Ureter (tissue), 1 donor: ENCODE measurements at places on chromosomes 3 and 15. TPM values are rescaled to one million over a fixed set of nuclear protein-coding genes. Genes with fewer than 3 reads are reported as not detected.

Gene KLHL40
- total RNA-seq = not detected

Gene ROBO2
- total RNA-seq = 0.39 TPM

Gene ARPC4
- 166 TPM for total RNA-seq

Gene CD276
- total RNA-seq = 26.9 TPM

Gene RARB
- total RNA-seq = 14.0 TPM

GRCh38 chr3:63975723-63976122 lies 47.6 kb downstream of the PSMD6 start:
- DNase-seq = no peak

DNA sequence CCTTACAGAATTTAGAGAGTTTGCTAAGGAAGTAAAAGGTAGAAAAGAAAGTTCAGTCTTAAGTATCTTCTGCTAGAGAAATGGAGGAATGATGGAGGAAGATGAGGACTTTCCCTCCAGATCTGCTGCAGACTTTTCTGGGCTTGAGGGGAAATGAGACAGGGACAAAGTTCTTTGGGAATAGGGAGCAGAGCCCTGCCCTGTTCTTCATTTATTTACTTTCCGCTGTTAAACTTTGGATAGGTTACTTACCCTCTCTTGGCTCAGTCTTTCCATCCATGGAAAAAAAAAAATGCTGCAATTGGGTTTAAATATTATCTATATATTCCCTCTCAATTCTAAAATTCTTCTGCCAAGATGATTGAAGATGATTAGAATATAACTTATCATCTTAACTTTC lies 202.9 kb downstream of the TBL1XR1 start:
- no peak for DNase-seq

DNA sequence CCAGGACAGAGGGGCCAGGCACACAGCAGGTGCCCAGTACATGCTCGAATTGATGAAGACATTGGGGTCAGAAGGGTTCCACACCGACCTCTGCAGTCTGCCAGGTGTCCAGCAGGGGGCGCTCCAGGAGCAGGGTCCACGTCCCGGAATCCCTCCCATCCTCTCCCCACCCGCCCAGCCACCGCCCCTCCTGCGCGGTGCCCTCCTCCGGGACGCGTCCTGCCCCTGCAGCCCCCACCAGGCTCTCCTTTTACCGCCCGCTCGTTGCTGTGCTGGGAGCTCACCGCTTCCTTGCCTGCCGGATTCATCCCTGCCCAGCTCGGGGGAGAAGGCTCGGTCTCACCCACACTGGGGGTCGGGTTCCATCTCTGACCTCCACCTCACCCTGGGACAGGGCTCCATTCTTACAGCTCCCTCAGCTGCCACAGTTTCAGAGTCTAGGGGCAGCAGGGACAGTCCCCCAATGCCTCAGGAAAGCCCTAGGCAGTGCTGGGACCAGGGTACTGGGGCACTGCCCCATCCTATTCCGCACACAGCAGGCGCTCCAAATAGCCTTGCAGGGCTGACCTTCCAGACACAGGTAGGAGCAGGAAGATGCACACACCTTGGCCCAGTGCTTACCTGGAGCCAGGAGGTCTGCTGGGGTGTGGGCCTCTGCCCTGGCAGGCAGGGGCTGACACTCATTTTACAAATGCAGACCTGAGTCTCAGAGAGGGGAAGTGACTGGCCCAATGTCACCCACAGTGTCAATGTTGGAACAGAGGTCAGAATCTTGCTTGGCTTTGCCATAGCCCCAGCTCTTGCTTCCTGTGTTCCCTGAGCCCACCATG lies 31.0 kb downstream of the GRIP2 start:
- DNase-seq = no peak

GRCh38 chr3:61682671-61683548 lies 121.5 kb downstream of the PTPRG start:
- DNase-seq = no peak

GRCh38 chr15:52256930-52257733 lies 38.5 kb downstream of the MYO5C start:
- no peak for DNase-seq

DNA sequence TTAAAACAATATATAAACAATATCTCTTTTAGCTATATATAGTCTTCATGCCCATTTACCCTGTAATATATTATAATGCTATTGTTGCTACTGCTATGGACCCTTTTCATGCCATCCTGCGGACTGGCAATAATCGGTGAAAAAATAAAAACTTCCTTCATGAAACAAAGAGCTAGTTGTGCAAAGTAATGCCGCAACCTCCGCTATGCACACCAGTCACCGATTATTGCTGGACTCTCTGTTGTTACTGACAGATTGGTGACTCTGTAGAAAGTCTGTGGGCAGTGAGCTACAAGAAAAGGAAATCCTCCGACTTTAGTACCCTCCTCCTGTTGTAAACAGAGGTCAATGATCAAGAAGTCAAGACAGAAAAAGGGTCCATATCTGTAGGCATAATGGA lies 17.9 kb upstream of the ICE2 start:
- no peak for DNase-seq

DNA sequence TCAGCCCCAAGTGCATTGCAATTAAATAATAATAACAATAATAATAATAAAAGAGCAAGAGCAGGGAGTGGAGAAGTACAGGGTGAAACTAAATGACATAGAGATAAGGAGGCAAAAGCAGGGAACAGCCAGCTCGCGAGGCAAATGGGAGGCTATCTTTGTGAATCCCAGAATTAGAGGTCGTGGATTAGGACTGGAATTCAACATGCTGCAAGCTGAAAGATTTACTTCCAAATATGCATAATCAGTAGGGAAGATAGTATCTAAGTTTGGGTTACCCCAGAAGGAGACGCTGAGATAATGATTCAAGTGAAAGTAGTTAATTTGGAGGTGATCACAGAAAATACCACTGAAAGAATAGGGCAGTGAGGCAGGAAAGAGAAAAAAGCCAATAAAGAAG lies 119.4 kb upstream of the UBE2E2 start:
- DNase-seq = no peak

DNA sequence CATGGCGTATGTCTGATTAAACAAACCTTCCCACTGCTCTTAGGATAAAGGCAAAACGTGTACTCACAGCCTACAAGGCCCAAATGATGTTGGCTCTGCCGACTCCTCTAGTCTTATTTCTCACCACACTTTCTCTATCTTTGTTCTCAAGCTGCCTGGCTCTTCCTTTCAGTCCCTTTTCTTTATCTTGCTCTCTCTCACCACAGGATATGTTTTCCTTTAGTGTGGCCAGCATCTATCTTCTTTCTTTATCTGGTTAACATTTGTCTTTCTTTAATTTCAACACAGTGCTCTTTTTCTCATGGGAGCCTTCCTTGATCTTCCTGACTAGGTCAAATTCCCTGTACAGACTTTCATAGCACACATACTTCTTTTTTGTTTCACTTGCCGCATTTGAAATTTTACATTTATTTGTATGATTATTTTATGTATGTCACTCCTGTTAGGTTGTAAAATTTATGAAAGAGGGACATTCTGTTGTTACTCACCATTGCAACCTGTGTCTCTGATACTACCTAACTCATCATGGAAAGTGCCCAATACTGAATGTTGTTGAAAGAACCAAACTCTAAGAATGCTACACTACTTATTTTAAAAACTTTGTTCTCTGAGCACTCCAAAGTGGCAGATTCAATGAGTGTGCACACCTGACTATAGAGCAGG lies 328.9 kb upstream of the CBLB start:
- no peak for DNase-seq

DNA sequence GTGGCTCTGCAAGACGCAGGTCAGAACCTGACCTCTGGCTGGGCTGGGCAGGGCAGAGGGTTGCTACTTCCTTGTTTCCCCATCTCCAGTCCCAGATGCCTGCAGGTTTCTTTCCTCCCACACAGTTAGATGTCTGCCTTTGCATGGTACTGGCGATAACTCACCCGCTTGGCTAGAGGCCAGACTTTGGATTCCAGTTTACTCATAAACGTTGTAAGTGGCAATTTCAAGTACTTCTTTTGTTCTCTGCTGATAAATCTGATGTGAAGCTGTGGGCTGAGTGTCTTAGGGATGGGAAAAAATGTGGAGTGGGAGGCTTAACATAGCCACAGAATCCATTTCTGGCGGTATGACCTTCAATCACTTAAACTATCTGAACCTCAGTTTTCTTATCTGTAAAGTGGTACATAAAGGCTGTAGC lies 194.2 kb downstream of the EBLN2 start:
- DNase-seq = no peak

DNA sequence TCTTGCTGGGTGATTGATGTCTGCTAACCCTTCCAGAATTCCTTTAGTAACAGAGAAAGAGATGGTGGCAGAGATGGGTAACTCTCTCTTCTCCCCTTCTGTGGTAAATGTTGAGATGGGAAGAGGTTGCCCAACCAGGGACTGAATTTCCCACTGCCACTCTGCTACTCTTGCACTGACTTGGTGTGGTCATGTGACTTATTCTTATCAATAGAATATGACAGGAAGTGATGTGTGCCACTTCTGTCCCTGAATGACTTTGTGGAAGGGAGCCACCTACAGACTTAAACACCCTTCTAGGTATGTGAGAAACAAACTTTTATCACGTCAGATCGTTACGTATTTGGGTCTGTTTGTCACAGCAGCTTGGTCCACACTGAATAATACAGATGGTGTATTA lies 132.9 kb downstream of the ZNF621 start:
- no peak for DNase-seq

DNA sequence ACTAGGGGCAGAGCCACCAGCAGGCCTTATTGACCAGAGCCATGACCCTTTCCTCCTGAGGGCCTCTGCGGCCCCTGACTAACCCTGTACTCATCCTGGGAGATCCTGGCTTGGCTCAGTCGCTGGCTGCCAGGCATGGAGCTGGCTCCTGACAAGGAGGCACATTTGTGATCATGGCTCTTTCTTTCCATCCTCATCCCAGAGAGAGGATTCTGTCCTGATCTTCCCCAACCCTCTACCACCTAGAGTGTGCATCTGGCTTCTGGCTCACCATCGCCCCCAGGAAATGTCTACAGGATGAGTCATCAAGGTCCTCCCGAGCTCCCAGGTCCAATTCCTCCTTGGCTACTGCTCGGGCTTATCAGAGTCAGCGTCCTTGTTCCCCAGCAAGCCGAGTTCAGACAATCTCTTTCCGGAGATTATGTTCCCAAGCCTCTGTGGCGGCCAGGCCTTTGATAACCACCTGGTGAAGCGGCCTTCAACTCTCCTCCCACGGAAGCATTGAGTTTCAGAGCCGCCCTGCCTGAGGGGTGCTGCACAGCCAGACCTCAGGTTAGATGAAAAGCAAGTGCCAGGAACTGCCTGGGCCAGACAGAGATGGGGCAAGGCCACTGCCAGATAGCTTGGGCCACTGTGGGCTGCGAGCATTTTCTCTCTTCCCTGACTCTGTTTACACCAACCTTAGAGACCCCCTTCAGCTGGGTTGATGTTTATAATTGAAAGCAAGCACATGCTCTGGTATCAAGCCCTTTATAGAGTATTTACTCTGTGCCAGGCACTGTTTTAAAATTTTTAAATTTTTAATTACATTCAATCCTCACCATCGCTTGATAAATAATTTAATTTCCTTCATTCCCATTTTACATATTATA lies 44.3 kb upstream of the MRPS22 start:
- no peak for DNase-seq

- no peak for DNase-seq
These were observed 62.8 kb upstream of the CMTM8 start for GRCh38 chr3:32175607-32176197.

DNA sequence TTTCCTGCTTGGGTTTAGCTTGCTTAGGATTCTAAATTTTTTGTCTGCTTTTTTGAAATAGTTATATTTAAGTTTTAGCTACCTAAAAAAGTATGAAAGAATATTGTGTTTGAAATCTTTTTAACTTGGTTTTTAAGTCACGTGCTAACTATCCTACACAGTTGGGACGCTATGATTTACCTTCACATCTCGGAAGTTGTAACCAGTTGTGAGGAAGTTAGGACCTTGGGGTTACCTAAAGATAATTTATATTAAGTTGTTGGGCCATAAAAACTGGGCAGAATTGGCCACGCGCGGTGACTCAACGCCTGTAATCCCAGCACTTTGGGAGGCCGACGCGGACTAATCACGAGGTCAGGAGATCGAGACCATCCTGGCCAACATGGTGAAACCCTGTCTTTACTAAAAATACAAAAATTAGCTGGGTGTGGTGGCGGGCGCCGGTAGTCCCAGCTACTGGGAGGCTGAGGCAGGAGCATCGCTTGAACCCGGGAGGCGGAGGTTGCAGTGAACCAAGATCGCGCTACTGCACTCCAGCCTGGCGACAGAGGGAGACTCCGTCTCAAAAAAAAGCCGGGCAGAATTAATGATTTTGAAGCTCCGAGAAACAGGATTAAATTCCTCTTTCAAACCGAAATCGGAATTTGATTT lies 1.0 kb downstream of the ZFAND6 start:
- DNase-seq = no peak

GRCh38 chr3:74614107-74614967 lies at the start of gene CNTN3:
Gene CNTN3 (minus strand): TSS chr3:74614659. CDS start chr3:74521112, 93,547 bp downstream.
- DNase-seq = peak; percentile 44

DNA sequence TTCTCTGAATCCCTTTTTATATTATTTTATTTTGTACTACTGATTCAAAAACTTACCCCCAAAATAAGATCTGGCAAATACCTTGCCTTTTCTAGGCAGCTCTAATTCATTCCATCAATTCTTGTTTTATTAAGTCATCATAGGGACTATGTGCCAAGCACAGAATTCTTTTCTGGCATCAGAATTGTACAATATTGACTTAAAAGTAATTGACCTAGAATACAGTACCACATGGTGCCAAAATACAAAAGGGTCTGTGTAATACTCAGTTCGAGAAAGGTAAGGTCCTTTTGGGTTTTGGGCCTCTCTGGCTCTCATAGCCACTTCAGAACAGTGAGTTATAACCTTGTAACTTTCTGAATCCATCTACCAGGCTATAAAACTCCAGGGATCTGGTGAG lies 46.2 kb downstream of the KBTBD8 start:
- no peak for DNase-seq

GRCh38 chr3:38108649-38109579 lies 28.0 kb downstream of the ACAA1 start:
- DNase-seq = no peak

- no peak for DNase-seq
These were observed 27.1 kb upstream of the C3orf49 start for GRCh38 chr3:63791974-63792373.

DNA sequence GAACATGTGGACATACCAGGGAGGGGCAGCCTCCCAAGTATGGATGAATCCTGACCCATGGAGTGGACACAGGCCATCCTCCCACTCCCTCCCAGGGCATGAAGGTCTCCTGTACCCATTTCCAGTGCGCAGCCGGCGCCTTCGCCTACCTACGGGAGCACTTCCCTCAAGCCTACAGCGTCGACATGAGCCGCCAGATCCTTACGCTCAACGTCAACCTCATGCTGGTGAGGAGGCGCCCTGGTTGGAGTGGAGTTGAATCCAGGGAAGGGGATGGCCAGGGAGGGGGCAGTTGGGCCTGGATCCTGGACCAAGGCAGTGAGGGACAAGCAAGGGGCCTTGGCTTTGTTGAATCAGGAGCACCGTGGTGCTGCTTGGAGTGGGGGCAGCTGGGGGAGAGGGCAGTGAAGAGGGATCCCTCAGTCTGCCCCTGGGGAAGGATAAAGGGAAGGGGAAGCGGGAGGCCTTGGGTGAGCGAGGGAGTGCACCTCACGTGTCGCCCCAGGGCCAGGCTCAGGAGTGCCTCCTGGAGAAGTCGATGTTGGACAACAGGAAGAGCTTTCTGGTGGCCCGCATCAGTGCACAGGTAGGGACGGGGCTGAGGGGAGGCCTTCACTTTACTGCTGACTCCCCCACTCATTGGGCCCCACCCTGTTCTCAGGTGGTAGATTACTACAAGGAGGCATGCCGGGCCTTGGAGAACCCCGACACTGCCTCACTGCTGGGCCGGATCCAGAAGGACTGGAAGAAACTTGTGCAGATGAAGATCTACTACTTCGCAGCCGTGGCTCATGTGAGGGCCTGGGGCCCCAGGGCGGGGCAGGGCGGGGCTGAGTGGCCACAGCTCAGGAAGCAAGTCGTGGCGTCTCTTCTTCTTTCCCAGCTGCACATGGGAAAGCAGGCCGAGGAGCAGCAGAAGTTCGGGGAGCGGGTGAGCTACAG lies 25.3 kb downstream of the PTPN23 start:
- no peak for DNase-seq
